ENCODE measurements at places on chromosomes 4 and X.

DNA sequence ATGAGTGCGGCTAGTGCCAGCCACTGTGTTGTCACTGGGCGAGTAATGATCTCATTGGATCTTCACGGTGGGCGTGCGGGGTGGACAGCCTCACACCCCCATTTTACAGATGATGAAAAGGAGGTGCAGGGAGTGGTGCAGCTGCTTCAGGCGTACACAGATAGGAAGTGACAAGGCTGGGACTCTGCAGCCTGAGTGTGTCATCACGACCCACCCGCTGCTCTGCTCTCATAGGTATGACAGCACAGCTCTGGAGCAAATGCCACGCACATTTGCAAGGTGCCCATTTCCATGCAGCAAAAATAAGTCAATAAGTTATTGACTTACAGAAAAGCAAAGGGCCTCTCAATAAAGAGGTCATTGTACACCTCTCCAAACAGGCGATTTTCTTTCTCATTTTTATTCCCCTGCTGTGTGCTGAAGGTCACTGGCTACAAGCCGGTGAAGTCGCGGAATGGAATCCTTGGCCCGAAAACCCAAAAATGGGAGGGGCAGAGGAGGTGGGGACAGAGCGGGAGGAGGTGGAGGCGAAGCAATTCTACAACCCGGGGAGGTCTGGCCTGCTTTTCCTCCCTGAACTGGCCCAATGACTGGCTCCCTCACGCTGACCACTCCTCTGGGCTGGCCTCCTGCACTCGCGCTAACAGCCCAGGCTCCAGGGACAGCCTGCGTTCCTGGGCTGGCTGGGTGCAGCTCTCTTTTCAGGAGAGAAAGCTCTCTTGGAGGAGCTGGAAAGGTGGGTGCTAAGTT, at the start of gene SOD3:
TSS of gene SOD3 (plus strand) at position 658 of the 750 bp plus-strand sequence. CDS start 3,949 bp downstream, outside the sequence.
- DNase-seq: no peak

- DNase-seq: no peak
These were observed 34.6 kb downstream of the SEPTIN11 start for GRCh38 chr4:76984127-76984526.

- no peak for DNase-seq
These were observed 69.7 kb upstream of the PPP3CA start for GRCh38 chr4:101417046-101417445.

- no peak for DNase-seq
These were observed 99.5 kb upstream of the MYOZ2 start for GRCh38 chr4:119035951-119036737.

DNA sequence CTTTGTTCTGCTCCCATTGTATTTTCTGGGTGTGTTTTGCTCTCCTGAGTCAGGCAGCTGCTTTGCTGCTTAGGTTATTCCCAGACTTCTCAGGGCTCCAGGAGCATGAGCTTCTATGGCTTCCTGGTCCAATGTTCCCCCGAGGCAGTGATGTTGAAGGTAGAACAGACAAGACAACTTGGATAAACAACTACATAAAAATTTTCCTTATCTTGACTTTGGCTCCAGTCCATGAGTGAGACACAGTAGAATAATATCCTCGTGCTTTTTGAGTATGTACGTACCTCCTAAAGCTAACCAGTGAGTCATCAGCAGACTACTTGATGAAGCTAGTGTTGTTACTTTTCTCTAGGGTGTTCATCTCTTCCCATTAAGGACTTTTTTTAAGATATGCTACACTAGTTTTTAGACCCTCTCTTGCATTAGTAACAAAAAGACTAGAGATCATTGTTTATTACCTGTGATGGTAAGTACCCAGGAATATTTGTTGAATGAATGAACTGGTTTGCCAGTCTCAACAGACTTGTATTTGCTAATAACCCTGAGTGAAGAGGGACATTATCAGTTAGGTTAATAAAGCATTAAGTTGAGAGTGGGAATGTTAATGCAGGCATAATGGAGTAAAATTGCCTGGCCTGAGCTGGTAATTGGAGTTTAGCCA, 131.9 kb downstream of the FHIP1A start:
- DNase-seq: no peak

- no peak for DNase-seq
These were observed 67.1 kb upstream of the ZNF518B start for GRCh38 chr4:10524196-10524833.

GRCh38 chrX:48472225-48472624, 2.2 kb upstream of the SLC38A5 start:
- DNase-seq: no peak

GRCh38 chr4:134278675-134279074, 77.1 kb upstream of the PABPC4L start:
- DNase-seq: no peak

DNA sequence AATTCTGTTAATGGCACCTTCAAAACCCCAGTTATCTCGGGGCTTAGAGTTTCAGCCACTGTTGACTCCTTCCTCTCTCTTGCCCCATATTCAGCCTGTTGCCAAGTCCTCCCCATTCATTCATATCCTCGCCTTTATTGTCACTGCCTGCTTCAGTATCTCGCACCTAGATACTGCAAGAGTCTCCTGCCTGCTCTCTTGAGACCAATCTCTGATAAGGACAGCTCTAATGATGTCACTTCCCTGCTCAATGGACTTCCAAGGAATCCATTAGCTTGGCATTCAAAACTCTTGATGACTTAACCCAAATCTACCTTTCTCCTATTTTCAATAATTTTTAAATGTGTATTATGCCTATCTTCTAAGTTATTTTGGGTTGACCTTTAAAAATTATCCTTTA, 1.1 kb upstream of the UBE2A start:
- no peak for DNase-seq

GRCh38 chr4:17280261-17281018, 231.4 kb downstream of the QDPR start:
- DNase-seq: no peak

- no peak for DNase-seq
These were observed 134.8 kb downstream of the NAP1L3 start for GRCh38 chrX:93538575-93538974.

DNA sequence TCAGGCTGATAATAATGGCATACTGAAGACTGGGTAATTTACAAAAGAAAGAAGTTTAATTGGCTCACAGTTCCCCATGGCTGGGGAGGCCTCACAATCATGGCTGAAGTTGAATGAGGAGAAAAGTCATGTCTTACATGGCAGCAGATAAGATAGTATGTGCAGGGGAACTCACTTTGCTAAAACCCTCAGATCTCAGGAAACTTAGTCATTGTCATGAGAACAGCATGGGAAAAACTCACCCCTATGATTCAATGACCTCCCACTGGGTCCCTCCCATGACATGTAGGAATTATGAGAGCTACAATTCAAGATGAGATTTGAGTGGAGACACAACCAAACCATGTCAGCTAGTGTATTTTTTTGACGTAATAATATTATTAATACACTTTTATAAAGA, 149.8 kb upstream of the BOD1L1 start:
- DNase-seq: no peak

- DNase-seq: no peak
These were observed 32.7 kb upstream of the CRMP1 start for GRCh38 chr4:5925419-5926200.

DNA sequence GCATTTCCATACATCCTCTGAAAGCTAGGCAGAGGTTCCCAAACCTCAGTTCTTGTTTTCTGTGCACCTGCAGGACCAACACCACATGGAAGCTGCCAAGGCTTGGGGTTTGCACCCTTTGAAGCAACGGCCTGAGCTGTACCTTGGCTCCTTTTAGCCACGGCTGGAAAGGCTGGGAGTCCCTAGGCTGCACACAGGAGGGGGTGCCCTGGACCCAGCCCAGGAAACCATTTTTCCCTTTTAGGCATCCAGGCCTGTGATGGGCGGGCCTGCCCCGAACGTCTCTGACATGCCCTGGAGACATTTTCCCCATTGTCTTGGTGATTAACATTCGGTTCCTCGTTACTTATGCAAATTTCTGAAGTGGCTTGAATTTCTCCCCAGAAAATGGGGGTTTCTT, 17.4 kb upstream of the PCSK1N start:
- no peak for DNase-seq

- no peak for DNase-seq
These were observed 47.5 kb downstream of the DCTD start for GRCh38 chr4:182869697-182870096.

- DNase-seq: no peak
These were observed 62.5 kb downstream of the PAQR3 start for GRCh38 chr4:78876568-78877320.
